HepG2 (cell line): ENCODE measurements at places on chromosomes 1 and 21.

- DNase-seq: no peak
These were observed 210.2 kb upstream of the MAP1LC3C start for GRCh38 chr1:242209063-242209462.

DNA sequence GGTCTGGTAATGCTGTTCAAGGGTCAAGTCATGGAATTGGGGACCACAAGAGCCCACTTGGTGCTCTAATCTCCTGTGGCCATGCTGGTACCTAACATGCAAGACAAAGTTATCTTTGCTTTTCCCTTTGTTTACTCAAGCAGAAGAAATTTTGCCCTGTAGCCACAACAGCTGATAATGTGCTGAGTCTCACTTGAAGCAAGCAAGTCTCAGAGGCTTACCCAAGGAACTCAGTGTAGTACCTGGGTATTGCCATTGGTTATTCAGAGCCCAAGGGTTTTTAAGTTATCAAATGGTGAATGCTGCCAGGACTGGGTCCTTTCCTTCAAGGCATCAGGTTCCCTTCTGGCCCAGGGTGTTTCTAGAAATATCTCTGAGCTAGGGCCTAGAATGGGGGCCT lies 198.9 kb upstream of the RNPC3 start:
- no peak for DNase-seq

DNA sequence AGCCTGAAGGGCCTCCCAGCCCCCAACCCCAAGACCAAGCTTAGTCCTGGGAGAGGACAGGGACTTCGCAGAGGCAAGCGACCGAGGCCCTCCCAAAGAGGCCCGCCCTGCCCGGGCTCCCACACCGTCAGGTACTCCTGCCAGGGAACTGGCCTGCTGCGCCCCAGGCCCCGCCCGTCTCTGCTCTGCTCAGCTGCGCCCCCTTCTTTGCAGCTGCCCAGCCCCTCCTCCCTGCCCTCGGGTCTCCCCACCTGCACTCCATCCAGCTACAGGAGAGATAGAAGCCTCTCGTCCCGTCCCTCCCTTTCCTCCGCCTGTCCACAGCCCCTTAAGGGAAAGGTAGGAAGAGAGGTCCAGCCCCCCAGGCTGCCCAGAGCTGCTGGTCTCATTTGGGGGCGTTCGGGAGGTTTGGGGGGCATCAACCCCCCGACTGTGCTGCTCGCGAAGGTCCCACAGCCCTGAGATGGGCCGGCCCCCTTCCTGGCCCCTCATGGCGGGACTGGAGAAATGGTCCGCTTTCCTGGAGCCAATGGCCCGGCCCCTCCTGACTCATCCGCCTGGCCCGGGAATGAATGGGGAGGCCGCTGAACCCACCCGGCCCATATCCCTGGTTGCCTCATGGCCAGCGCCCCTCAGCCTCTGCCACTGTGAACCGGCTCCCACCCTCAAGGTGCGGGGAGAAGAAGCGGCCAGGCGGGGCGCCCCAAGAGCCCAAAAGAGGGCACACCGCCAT lies 21.9 kb upstream of the ARF1 start:
- DNase-seq: no peak

- no peak for DNase-seq
These were observed 49.9 kb upstream of the CLIC4 start for GRCh38 chr1:24695202-24695974.
